CD4-positive, alpha-beta T cell treated with Interleukin-12 subunit alpha and Interleukin-12 subunit beta, for 1 hour (primary cell): ENCODE measurements at places on chromosomes 1 and 21.

GRCh38 chr21:29549614-29550013 lies 250.9 kb downstream of the BACH1 start:
- no peak for DNase-seq

- DNase-seq: peak; percentile 34
Measured at GRCh38 chr1:39398278-39399021, 93.0 kb upstream of the BMP8A start.

DNA sequence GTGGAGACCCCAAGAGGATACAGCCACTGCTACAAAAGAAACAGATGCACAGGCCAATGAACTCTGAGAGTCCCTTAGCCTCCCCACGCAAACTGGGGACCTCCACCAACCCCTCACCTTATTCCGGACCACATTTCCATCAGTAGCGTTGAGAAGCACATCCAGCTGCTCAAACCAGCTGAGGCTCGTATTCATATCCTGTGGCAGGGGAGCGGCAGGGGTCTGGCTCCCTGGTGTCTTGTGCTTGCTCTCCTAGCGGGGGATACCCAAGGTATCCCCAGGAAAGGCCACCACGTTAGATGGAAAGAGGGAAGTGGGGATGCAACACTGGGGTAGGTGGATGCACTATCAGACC lies 481 bp downstream of the CCDC163 start:
- no peak for DNase-seq

- DNase-seq: no peak
Measured at GRCh38 chr1:11321656-11322491, 48.9 kb downstream of the UBIAD1 start.

GRCh38 chr1:150808846-150809245 lies 786 bp upstream of the CTSK start:
- no peak for DNase-seq

- peak; percentile 86 for DNase-seq
Measured at GRCh38 chr1:235367000-235367908, at the start of gene TBCE. TSS of gene TBCE (plus strand) at chr1:235367427. CDS start at chr1:235380050, 12,623 bp downstream.
